ENCODE measurements at places on chromosomes 7 and 10.

DNA sequence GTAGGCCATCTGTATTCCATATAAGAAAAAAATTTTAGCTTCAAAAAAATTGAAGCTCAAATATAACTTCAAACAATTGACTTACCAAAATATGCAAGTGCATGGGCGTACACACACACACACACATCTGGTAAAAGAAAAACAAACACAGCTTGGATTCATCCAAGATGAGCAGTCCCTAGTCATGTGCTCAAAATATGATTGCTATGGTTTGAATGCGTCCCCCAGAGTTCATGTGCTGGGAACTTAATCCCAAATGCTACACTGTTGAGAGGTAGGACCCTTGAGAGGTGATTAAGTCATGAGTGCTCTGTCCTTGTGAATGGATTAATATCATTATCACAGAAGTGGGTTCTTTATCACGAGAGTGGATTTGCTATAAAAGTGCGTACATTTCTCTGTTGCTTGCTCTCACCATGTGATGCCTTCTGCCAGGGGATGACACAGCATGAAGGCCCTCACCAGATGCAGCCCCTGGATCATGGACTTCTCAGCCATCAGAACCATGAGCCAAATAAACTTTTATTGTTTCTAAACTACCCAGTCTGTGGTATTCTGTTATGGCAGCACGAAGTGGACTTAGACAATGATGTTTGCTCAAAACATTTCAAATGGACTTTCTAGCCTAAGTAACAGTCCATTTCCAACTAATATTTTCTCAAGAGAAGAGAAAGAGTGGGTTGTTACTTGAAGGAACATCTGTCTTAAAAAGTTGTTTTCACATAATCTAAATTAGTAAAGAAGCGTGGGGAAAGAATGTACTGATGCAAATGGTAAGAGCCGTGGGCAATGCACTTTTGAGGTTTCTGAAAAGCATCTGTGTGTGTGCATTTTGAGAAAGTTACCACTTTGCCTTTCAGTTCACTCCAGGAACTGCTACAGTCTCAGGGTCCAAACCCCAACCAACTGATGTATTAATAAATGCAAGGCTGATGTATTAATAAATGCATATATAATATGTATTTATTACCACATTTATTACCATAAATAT, 15.1 kb upstream of the SVIL start:
- DNase-seq = peak; percentile 56

- DNase-seq = no peak
Observed at GRCh38 chr7:6433784-6434615, 13.8 kb downstream of the DAGLB start.

DNA sequence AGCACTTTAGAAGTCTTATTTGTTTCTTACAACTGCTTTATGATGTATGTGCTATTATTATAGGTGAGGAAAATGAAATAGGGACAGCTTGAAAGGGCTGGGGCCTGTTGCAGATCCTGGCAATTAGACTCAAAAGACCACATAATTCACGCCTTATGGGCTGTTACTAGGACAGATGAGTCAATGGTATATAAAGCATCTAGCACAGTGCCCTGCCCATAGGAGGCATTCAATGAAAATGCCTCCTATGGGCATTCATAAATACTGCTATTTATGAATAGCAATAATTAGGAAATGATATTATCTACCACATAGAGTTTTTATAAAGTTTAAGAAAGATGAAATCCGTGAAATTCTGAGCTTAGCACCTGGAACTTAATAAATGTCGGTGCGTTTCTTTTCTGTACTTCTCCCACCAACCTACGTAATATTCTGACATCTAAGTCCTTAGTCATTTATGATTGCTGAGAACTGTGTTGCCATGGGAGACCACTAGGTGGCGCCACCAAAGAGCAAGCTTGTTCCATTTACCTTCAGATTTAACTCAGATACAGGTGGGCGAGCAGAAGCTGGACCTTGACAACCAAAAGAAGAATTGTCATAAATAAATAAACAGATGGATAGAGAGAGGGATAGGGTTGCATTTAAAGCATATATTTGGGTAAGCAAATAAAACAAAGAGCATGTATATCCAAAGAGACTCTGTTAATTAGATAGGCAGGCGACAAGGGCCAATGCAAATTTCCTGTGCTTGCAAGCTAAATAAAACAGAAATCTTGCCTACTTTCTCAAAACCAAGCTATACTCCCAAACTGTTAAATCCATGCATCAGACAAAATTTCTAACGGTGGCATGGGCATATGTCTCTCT, 699.9 kb downstream of the INHBA start:
- peak; percentile 65 for DNase-seq

DNA sequence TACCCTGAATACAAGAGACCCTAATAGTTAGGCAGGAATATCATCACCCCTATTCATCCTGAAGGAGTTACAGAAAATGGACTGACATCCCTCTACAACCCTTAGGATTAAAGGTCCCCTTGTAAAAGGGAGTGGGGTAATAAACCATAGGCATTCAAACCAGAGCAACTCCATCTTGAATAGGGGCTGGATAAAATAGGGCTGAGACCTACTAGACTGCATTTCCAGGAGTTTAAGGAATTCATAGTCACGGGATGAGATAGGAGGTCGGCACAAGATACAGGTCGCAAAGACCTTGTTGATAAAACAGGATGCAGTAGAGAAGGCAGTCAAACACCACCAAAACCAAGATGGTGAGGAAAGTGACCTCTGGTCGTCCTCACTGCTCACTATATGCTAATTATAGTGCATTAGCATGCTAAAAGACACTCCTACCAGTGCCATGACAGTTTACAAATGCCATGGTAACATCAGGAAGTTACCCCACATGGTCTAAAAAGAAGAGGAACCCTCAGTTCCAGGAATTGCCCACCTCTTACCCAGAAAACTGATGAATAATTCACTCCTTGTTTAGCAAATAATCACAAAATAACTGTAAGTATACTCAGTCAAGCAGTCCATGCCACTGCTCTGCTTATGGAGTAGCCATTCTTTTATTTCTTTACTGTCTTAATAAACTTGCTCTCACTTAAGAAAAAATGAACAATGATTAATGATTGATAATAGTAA, 37.2 kb downstream of the CUBN start:
- no peak for DNase-seq

DNA sequence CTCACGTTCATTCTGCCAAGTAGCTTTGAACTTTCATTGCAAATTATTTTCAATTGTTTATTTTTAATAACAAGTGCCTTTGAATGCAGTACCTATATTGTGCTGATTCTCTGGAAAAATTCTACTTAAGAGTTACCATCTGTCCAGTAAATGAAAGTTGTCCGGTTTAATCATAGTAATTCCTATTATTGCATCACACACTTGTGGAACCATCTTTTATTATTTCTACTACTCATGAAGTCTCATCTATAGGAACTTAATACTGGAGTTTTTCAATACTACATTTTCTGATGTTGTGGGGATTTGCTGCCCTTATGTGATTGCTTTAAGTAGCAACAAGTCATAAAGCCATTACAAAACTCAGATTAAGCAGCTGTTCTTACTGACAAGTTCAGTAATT, 16.5 kb upstream of the SKAP2 start:
- no peak for DNase-seq

GRCh38 chr10:69097729-69098128, 9.8 kb downstream of the SRGN start:
- no peak for DNase-seq

- no peak for DNase-seq
Observed at GRCh38 chr7:90488220-90488619, 18.8 kb downstream of the PTTG1IP2 start.

GRCh38 chr10:30825495-30825894, 195.9 kb upstream of the LYZL2 start:
- DNase-seq = no peak

DNA sequence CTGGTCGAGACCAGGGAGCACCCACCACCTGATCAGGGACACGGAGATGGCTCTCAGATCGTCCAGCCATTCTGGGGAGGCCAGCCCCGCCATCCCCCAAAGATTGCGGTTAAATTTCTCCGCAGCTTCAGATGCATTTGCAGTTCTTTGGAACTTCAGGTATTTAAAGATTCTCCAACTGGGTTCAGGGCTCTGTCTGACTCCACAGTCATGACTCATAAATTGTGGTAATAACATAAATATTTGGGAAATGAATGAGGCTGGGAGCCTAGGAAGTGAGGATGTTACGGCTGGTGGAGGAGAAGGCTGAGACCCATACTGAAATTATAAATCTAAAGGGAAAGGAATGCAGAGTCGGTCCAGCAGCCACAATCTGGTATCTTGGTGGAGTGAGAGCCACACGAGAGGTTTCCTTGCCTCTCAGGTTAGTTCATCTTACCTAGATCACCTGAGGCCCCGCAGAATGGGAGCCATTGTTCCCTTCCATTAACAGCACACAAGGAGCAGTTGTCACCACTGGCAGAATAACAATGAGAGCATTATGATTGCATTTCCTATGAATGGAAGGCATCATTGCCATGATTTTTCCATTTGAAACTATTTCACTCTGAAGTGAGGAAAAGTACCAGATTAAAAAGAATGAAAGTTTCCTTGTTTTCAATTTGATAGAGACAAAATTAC, 26.7 kb upstream of the DNAJB6 start:
- peak; percentile 98 for DNase-seq

DNA sequence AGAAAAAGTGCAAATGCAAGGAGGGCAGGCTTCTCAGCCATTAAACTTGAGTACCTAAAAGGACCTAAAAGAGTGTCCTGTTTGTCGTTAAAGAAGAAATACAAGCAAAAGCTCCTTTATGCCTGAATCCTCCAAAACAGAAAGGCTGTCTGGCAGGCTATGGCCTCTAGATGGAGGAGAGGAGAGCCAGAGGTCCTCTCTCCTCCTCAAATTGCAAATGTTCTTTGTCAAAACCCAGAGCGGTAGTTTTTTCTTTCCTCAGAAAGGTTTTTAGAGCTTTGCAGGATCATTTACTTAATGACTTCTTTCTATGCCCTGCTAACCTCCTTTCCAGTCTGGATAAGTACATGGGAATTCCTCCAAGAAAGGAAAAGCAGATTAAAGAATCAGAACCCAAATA, 1.9 kb upstream of the SORCS1 start:
- DNase-seq = no peak

GRCh38 chr10:113435881-113436280, 117.0 kb upstream of the HABP2 start:
- no peak for DNase-seq

DNA sequence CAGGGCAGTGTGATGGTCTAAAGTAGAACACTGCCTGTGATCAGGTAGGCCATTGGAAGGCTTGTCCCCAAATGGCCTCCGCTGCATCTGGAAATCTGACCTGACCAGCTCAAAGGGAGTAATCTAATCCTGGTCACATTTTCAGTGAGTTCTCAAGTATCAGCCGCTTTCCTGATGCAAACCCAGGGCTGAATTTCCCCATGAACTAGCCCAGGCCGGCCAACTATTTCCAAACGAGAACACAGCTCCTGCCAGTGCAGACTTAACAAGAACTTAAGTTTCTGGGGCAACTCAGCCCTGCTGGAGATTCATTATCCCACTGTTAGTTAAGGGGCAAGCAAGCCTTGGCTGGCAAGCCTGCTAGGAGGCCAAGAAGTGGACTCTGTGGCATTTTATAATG, 59.6 kb upstream of the FAM180A start:
- DNase-seq = no peak

GRCh38 chr7:139639563-139639962, 116.1 kb downstream of the CLEC2L start:
- DNase-seq = no peak

- DNase-seq = no peak
Observed at GRCh38 chr7:106717254-106717954, 56.4 kb upstream of the CCDC71L start.

DNA sequence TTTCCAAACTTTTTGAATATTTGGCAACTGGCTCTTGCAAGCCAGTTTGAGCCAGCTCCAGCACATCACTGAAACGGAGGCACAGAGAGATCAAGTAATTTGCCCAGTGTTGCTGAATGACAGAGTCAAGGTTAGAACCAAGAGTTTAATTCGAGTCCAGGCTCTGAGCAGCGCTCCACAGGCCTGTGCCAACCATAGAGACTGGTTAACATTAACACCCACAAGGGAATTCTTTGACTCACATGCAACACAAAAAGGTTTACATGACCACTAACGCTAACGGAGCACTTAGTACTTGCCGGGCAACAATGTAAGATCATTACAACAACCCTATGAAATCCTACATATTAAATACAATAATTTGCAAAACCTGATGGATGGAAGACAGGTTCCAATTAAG, 1.5 kb downstream of the RGS10 start:
- peak; percentile 65 for DNase-seq

- peak; percentile 35 for DNase-seq
Observed at GRCh38 chr7:80002865-80003264, 131.8 kb upstream of the GNAI1 start.

- DNase-seq = peak; percentile 68
Observed at GRCh38 chr10:58781873-58782488, 269.3 kb downstream of the BICC1 start.

DNA sequence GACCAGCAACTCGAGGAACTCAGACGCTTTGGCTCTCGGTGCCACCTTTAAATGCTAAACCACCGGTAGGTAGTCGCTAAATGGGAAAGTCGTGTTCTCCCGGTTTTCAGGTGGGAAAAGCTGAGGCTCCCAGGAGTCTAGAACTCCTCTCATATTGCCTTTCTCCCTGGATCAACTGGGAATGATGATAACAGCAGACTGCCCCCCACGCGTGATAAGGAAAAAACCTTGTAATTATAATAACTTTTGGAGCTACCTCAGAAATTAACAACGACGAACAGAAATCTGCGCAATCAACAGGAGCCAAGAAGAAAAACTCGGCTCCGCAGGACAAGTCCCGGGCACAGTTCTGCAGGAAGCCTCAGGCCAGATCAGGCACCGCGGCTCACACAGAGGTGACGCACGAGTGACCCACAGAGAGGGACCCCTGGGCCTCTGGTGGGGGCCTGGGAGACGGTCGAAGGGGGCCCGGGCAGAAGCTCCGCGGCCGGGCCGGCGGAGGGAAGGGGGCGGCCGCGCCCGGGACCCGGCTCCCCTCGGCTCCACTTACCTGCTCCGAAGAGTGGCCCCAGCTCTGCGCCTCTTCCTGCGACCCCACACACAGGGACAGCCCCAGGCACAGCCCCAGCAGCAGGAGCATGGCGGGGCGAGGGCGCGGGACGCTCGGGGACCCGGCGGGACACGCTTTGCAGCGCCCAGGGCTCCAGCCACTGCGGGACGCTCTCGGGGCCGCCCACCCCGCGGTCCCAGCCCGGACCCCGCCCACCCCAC, at the start of gene ITIH5:
Gene ITIH5, minus strand, starts transcription at position 714 of the 771 bp plus-strand sequence. Its CDS starts 74 bp downstream, at position 640.
- no peak for DNase-seq

- DNase-seq = no peak
Observed at GRCh38 chr10:63697956-63698786, 177.0 kb downstream of the REEP3 start.

DNA sequence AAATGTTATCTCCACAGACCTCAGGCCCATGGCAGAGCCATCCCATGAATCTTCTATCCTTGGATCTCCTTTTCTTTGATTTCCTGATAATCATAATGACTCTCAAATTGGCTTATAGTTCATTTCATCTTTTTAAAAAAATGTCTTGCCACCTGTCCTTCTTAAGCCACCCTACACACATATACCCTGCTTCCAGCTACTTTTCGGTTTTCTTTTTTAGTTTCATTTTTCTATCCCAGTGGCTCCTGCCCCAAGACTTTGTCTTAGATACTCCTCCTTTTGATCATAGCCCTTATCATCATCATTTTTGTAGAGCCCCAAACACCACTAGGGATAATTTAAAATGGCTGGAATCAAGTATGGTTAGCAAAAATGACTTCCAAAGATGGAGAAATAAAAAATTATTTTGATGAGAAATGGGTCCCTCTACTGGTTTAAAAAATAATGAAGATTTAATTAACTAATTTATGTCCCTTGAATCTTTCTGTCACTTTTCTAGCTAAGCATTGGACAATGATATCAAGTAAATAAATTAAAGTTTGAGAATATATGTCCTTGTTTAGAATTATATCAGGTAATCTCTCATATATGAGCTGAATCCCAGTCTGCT, 277.3 kb upstream of the SEMA3D start:
- peak; percentile 19 for DNase-seq
